ENCODE measurements at places on chromosomes 7 and 10.

- no peak for DNase-seq
These were observed 471.1 kb upstream of the GALNT17 start for GRCh38 chr7:70660819-70661191.

DNA sequence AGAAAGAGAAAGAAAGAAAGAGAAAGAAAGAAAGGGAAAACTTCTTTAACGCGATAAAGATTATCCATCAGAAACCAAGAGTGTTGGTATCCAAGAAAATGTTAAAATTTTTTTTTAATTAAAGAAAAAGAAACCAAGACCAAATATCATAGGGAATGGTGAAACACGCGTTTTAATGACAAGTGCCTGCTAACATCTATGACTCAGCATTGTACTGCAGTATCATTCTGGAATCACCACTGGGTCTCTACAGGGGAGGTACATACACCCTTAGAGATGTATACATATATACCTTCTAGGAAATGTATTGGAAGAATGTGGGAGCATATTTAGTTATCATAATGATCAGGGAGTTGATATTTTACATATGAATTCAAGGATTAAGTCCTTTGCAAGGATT lies 32.1 kb upstream of the PIK3AP1 start:
- DNase-seq, result no peak

- no peak for DNase-seq
These were observed 138.7 kb upstream of the PRR15 start for GRCh38 chr7:29424984-29425309.

- DNase-seq, result no peak
These were observed 82.8 kb downstream of the HECW1 start for GRCh38 chr7:43195256-43195655.

- no peak for DNase-seq
These were observed 59.7 kb downstream of the MET start for GRCh38 chr7:116731445-116732335.

DNA sequence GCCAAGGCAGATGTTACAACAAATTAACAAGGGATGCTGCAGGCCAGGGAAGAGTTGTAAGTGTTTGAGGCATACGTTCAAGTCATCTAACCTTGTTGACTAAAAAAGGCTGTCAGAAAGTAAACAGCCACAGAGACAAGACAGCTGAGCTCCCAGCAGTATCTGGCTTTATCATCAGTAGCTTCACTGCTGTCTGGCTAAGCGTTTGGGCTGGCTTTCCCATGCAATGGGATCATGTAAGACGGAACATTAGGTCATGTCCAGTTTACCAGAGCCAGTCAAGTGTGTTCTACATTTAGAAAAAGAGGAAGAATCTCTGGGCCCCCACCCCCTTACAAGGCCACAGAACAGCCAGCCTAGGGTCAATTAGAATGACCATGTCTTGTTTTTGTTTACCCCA lies 51.3 kb upstream of the GSAP start:
- DNase-seq, result no peak

GRCh38 chr10:103678178-103678526 lies 177.2 kb downstream of the SH3PXD2A start:
- DNase-seq, result peak; percentile 90

DNA sequence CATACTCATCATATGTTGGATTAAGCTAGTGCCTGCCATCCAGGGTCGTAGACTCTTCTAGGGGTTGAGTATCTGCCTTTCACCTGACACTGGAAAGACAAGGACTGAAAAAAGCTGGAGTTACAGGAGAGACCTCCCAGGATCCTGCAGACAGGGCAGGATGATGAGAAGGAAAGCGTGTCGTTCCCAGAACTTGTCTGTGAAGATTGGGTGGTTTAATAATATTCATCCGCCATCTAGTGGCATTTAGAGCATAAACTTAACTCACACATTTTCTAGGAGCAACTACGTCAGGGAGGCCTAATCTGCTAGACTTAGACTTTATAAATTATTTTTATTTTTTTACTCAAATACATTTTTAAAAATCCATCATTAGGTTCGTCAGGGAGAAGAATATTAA lies 59.6 kb downstream of the ADRB1 start:
- peak; percentile 17 for DNase-seq

DNA sequence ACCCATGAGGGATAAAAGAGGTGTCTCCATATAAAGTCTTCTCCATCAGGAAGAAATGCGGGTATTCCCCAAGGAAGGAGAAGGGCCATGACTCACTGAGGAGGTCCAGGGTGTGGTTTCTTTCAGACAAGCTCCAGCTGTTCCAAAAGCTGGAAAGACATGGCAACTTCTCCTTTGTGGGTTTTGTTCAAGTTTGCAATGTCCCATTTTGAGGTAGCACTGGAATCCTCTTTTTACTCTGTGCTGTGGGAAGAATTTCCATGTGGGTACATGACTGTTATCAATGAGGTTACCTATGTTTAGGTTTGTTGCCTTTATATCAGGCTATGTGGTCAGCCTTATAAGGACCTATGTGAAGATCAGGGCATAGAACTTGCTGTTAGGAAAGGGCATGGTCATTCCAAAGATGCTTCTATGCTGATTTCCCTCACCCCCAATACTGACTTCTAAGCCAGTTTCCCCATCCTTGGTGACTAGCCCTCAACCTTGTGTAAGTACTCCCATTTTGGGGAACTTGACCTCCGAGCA lies 697.5 kb downstream of the INHBA start:
- DNase-seq, result no peak
